Endothelial cell (in vitro differentiated cells): ENCODE measurements at places on chromosomes 1 and 21.

- DNase-seq: no peak
Measured at GRCh38 chr1:218890451-218890850, 283.2 kb upstream of the LYPLAL1 start.

DNA sequence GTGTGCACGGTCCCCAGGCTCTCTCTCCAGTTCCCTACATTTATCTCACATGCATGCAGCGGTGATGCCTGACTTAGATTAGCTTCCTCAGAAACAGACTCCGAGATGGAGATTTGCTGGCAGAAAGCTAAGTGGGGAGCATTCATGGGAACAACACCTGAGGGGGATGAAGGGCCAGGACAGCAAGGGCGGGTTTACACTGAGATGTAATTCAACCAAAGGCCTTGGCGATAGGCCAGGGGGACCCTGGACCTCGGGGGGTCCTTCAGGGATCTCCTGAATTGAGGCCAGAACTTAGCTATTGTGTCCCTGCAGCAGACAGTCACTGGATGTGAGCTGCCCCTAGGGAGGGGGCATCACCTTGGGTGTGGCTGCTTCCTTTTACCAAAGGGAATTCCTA lies 246.1 kb upstream of the CSF3R start:
- no peak for DNase-seq

GRCh38 chr1:208139434-208140045 lies 104.6 kb downstream of the PLXNA2 start:
- no peak for DNase-seq

DNA sequence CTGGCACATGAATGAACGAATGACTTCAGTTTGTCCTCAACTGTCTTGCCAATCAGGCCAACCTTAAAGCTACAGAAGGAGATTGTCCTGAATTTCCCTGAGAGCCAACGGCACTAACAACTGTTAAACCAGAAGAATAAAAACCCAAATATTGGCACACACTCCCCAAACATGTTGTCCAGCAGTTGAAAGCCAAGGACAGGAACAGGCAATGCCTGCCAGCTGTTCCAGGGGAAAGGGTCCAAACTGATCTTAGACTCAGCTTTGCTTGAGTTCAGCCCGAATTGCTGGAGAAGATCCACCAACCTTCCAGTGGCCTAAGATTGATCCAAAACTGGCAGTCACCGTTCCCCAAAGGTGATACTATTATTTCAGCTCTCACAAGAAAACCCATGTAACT lies 22.4 kb upstream of the AHCTF1 start:
- DNase-seq: no peak

DNA sequence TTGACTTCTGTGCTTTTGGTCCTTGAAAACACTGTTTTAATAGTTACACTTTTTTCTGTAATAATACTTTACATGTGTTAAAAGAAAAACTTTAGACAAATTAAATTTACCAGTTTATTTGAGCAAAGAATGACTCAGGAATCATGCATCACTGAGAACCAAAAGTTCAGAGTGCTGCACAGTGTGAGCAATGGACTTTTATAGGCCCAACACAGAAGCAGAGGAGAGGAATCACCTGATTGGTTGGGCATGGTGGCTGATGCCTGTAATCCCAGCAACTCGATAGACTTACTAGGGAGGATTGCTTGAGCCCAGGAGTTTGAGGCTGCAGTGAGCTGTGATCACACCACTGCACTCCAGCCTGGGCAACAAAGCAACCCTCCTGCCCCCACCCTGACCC lies 29.3 kb downstream of the ZNF648 start:
- no peak for DNase-seq

- no peak for DNase-seq
Measured at GRCh38 chr1:159908031-159908940, 8.3 kb upstream of the CFAP45 start.

- no peak for DNase-seq
Measured at GRCh38 chr1:30046751-30047150, 676.6 kb downstream of the MATN1 start.

- DNase-seq: no peak
Measured at GRCh38 chr1:247387565-247387964, 28.4 kb upstream of the NLRP3 start.

GRCh38 chr21:37463083-37463801 lies 96.7 kb downstream of the DYRK1A start:
- DNase-seq: no peak

DNA sequence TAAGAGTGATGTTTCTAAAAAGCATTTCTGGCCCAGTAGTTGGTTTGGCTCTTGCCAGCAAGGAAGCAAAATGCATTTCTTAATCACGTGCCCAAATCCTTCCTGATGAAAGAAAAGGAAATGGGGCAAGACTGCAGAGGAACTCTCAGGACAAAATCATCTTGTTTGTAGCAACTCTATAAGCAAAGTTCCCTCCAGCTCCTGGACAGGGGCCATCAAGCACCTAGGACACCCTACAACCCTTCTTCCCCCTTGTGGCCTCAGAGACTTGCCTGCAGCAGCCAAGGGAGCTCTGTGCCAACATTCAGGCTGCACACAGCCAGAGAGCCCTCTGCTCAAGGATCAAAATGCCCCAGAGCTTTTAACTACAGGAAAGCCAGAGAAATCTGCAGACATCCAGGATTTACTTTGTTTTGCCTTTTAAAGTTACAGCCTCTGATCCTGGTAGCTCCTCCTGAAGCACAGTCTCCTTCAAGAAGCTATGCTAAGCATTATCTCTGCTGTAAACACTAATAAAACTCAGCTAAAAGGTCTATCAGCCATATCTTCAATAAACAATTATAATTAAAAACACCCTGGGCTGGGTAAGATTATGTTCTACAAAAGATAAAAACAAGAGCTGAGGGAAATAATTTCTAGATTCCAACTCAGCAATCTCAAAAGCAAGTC lies 105.0 kb downstream of the KIAA0319L start:
- DNase-seq: no peak

DNA sequence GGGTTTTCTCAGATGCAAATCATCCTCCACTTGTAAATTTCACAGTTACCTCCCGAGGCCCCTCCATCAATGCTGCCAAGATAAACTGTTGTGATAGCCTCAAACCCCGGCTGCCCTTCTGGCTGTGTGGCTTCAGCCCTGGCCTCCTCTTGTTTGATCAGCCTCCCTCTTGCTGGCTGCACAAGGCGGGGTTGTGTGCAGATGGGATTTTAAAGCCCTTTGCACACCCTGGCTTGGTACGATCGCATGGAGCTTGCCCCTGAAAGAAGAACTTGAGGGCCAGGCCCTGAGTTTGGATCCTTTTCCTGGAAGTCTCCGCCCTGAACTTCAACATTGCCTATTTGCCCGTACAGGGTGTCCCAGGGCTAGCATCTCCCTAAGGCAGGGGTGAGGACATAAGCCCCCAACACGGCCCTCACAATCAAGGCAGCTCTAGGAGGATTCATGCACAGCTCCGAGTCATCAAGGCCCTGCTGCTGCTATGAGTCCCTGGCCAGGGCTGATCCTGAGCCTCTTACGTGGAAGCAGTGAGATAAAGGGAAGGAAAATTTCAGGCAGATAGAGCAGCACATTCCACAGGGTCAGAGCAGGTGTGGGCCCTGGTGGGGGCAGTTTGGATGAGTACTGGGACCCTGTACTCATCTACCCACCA lies 181.2 kb upstream of the VAMP3 start:
- DNase-seq: no peak

- peak; percentile 39 for DNase-seq
Measured at GRCh38 chr1:8217011-8217711, 100.8 kb upstream of the SLC45A1 start.

- DNase-seq: no peak
Measured at GRCh38 chr1:116944613-116945012, 34.9 kb downstream of the PTGFRN start.

DNA sequence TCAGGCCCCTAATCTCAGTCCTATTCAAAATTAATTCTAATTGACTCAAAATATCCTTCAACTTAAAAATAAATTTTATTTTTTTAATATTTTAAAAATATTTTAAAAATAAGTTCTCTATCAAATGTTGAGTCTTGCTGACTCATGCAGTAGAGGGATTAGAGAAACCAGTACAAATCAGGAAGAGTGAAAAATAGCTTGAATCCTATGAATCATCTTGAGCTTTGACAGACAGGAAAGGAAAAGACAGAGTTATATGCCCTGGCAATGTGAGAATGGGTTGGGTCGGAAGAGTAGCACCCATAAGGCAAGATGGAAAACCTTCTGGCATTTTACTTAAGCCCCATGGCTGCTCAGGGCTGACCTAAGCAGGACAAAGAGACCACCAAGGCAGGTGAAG lies 346.6 kb upstream of the RUNX1 start:
- no peak for DNase-seq

DNA sequence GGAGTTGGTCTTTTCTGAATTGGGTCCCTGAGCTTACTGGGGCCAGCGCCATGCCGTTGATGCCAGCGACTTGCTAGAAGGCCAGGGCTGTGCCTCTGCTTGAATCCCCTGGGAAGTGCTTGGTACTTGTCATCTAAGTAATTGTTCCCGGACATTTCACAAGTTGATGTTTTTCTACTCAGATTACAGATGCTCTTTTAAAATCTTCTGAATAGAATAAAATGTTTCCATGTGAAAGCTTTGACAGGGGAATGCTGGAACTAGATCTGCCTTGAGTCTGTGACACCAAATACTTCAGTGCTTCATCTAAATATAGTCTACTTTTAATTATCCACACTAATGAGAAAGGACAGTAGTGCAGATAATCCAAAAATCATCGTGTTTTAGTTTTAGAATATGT lies 38.3 kb downstream of the PTGFRN start:
- no peak for DNase-seq

DNA sequence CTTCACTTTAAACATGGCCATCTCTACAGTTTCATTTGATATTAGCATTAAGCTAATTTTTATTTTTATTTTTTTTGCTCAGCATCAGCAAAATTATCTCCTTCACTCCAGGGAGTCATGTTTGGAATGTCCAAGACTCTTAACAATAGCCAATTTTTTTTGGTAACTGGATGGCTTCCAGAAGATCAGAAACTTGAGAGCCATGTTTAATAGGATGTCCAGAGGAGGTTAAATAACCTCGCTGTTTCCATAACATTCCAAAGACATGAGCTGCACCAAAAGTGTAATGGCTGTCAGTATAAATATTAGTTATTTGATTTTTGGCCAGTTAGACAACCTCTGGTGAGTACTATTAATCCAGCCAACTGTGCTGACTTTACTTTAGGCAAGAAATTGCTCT lies 80.7 kb downstream of the DNTTIP2 start:
- no peak for DNase-seq

- DNase-seq: no peak
Measured at GRCh38 chr1:167748906-167749305, 27.1 kb downstream of the MPZL1 start.

GRCh38 chr1:232422098-232422497 lies 207.8 kb downstream of the SIPA1L2 start:
- DNase-seq: no peak

- no peak for DNase-seq
Measured at GRCh38 chr1:68473060-68473459, 23.3 kb upstream of the RPE65 start.

DNA sequence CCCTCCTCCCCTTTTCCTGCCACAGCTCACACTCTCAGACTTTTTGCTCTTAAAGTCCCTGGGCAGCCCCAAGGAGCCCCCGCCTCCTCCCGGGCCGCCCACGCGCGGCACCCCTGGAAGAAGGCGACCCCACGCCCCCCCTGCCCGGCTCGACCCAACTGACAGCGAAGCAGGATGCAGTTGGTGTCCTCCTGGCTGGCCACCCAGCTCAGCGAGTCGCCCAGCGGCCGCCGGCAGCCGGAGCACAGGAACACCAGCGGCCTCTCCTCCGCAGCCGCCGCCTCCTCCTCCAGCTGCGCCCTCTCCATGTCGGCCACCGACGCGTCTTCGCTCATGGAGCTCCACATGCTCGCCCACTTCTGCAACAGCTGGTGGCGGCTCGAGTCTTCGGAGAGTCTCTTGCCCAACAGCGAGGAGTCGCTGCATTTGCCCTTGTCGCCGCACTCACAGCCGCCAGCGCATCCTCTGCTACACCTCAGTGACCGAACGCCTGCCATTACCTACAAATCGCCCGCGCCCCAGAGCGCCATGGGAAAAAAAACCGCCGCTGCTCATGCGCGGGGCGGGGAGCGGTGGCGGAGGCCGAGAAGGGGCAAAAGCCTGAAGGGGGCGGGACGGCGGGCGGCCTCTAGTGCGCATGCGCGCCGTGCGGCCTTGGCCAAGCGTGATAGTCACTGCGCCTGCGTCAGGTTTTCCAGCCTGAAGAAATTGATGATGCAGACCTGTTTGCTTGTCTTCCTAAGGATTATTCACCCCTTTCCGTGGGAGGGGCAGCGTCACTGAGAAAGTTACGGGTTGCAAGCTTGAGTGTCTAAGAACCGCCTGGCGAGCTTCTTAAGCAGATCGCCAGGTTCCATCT lies at the start of gene MIS18A:
Gene MIS18A, minus strand, starts transcription at position 532 of the 859 bp plus-strand sequence. Its CDS starts 35 bp downstream, at position 497.
- DNase-seq: peak; percentile 99

DNA sequence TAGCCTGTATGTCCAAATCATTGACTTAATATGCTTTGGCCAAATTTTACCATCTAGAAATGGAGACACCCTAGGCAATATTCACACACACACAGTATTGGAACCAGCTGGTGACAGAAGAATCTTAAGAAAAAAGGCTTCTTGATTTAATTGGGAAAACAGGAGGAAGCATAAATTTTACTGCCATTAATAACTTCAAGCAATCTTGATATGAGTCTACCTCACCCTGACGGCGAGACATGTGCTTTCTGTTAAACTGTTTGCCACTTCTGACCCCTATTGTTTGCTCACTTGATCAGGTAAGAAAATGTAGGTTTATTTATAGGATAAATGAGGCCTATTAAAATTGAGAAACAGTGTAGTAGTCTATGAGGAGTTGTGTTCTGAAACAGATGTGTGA lies 73.2 kb downstream of the KIFAP3 start:
- DNase-seq: no peak
